ENCODE measurements at places on chromosomes 12 and 14.

- DNase-seq, result no peak
Measured at GRCh38 chr12:118015944-118016343, 559 bp upstream of the RFC5 start.

- no peak for DNase-seq
Measured at GRCh38 chr12:65619018-65619417, 205.3 kb upstream of the HMGA2 start.

DNA sequence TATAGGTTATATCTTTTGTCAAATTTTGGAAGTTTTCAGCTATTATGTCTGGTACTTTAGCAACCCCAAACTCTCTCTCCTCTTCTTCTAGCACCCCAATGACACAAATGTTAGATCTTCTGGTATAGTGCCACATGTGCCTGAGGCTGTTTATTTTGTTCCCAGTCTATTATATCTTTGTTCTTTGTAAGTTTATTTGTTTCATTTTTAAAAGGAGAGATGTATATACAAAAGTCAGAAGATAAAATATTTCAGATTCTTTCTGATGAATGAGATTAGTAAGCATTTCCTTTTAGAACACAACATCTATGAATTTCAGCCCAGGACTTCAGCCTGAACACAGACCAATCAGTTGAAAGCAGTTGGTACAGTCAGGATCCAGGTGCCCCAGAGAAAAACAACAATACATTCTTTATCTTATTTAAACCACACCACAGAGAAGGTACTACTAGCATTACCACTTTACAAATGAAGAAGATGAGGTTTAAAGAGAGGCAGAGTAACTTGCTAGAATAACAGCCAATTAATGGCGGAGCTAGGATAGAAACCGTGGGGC is 114.1 kb upstream of the BTG1 start:
- DNase-seq, result no peak

DNA sequence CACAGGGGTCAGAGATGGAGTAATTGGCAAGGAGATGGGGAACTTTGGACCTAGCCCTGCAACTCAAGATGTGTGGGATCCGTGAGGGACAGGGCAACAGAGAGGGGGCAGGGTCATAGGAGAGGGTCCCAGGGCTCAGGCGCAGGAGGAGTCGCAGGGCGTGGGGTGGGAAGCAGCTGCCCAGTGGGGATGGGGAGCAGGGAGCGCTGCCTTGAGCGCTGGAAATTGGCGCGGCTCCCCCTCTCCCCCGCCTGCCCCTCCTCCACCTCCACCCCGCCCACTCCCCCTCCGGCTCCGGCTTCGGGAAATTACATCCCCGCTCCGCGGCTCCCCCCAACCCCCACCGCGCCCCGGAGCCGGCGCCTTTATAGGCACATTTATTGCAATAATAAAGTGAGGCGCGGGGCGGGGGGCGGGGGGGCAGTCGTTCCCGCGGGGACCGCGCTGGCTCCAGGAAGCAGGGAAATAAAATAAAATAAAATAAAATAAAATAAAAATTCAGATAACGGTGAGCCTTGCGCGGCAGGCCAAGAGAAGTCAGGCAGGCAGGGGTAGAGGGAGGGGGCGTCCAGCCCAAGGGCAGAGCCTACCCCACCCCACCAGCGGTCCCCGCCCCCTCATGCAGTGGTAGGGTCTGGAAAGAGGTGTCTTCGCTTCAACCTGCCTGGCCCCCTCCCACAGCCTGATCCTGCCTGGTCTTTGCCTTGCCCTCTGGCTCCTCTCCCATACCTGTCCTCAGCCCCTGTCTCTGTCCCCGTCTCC is 3.6 kb downstream of the NXPH4 start:
- DNase-seq, result no peak

- no peak for DNase-seq
Measured at GRCh38 chr12:22458298-22458937, 85.9 kb downstream of the C2CD5 start.

- DNase-seq, result no peak
Measured at GRCh38 chr12:124388038-124388671, 93.3 kb downstream of the RFLNA start.

GRCh38 chr12:42666671-42667243 is 77.2 kb upstream of the PRICKLE1 start:
- no peak for DNase-seq

- DNase-seq, result no peak
Measured at GRCh38 chr12:22029991-22030390, 16.0 kb upstream of the CMAS start.

GRCh38 chr14:24852312-24853060 is 197.5 kb downstream of the STXBP6 start:
- no peak for DNase-seq

GRCh38 chr12:12714276-12715021 is 2.7 kb upstream of the CDKN1B start:
- no peak for DNase-seq

- DNase-seq, result no peak
Measured at GRCh38 chr12:91289072-91289471, 106.5 kb upstream of the DCN start.
